Lung (tissue), 17 donors: ENCODE measurements at places on chromosomes 2 and 18.

GRCh38 chr2:86003967-86004366, 101.7 kb downstream of the POLR1A start:
- DNase-seq = no peak

GRCh38 chr2:218781691-218782527, at the start of gene CYP27A1:
Gene CYP27A1, plus strand, starts transcription at chr2:218782147. Its CDS starts 36 bp downstream, at chr2:218782183.
- peak; percentile 65 for DNase-seq

DNA sequence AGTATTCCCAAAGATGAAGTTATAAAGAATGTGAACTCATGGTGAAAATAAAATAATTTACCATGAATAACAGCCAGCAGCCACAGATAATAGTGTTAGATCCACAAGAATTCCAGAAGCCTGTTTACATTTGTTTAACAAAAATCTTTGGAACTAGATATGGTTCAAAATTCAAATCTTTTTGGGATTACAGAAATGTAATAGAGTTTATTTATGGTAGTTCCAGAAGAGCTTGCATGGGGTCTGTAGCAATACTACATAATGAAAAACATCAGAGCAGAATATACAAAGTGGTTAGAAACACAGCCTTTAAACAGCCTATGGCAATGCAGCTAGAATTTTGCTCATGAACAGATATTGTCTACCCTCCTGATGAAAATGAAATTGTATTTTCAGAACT, 179.1 kb downstream of the RDH14 start:
- DNase-seq = no peak

DNA sequence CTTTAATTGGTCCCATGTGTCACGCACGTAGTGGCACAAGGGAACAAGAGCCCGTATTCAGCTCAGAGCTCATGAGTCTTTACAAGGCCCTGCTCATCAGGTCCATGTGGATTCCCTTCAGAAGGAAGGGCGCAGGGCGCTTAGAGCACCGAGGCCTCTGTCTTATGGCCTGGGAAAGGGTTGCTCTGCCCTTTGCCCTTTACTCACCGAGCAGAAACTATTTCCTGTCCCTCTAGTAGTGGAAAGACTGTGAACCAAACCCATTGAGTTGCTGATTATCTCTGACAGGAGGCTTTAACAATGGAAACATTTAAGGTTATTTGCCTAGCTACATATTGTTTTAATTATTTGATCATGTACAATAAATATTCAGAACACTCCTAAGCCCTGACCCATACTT, 102.0 kb upstream of the ACAA2 start:
- no peak for DNase-seq

DNA sequence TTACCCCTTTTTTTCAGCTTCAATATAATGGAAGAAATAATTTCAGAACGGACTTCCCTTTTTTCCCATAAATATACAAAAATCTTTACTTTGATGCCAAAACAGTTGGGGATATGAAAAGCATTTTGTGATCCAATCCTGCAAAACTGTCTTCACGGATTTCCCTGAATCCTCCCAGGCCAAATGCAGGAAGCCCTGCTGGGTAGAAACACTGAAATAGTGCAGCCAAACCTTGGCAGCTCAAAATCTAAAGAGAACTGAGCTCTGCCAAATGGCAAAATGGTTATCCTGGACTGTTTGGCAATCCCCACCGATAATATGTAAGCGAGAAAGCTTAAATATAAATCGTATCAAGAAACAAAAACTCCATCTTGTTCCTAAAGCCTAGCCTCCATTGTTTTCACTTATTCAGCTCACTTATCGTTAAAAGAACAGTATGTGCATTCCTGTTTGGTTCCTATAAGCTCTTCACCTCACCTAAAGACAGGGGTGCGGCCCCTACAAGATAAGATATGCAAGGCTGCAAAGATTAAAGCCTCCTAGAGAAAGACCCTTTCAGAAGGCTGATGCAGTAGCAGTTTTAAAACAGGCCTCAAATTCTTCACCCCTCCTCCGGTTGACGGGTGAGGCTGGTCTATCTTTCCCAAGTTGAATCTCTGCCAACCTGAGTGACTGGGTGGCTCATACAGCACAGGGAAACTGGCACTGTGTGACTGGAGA, 48.6 kb downstream of the LAMA1 start:
- no peak for DNase-seq

- peak; percentile 49 for DNase-seq
Observed at GRCh38 chr18:62610701-62611411, 88.0 kb downstream of the ZCCHC2 start.

DNA sequence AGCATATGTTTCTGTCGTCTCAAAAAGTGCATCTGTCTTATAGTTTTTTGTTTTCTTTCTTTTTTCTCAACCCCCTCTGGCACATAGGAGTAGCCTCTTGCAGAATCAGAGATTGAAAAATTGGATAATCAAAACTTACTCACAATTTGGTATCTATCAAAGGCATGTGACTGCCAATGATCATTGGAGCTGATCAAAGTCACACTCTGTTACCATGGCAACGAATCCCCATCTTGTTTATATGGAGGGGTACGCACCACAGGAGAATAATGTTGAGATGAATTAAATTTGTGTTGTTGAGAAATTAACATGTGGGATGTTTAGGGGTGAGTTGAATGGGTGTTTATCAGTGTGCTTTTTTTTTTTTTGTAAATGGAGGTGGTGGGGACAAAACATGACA, 458.3 kb upstream of the FANCL start:
- DNase-seq = no peak

DNA sequence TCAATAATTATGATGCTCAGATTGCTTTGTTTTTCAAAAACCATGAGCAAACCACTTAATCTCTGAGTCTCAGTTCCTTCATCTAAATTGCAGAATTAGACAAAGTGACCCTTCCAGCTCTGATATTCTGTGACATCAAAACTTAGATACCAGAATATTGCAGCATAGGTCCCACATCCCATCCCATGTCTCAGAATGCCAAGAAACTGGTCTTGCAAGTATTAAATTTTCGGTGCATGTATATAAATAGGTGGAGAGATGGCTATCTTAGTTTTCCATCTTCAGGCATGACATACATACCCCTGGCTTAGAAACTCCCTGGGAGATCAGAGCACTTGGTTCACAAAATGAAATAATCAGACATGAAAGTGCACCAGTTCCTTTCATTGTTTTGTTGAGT, 39.8 kb downstream of the WDR75 start:
- no peak for DNase-seq

- DNase-seq = no peak
Observed at GRCh38 chr18:56967035-56967434, 179.9 kb upstream of the BOD1L2 start.

GRCh38 chr2:98913916-98914712, 21.9 kb downstream of the CRACDL start:
- peak; percentile 49 for DNase-seq

DNA sequence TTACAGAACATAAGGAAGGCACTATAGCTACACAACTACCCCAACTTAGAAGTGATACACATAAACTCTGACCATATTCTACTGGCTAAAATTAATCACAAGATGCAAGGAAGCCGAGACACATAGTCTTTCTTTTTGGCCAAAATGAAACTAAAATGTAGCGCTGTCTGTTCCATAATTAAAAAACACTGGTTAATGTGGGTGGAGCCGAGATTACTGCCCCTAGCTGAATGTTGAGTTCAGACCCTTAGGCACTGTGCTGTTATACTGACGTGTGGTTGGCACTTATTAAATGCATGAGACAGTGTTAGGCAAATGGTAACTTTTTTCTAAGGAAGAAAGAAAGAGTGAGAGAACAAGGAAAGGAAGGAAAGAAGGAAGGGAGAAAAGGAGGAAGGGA, 254.6 kb upstream of the RND3 start:
- no peak for DNase-seq
